ENCODE measurements at places on chromosomes 13 and 19. TPM values are rescaled to one million over a fixed set of nuclear protein-coding genes. Genes with fewer than 3 reads are reported as not detected.
A peak's percentile ranks its signal among the peaks of the same experiment; 100 is the strongest.

- no peak for DNase-seq
Observed at GRCh38 chr13:93889430-93889951, 590.0 kb downstream of the DCT start.

DNA sequence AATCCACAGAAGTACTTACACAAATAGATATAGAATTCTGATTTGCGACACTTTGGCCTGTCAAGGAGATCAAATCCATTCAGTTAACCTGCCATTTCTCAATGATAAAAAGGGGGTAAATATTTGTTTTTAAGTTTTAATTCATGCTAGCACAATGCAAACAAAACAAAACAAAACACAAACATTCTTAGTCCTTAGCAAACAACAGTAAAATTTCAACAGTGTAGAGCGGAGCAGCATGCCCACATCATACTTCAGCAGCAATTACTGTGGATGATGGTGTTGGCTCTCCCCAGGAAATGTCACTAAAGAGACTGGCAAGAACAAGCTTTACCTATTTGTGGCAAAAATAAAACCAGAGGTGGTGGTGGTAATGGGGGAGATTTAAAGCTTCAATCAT, 625.2 kb upstream of the PCDH20 start:
- DNase-seq: no peak

DNA sequence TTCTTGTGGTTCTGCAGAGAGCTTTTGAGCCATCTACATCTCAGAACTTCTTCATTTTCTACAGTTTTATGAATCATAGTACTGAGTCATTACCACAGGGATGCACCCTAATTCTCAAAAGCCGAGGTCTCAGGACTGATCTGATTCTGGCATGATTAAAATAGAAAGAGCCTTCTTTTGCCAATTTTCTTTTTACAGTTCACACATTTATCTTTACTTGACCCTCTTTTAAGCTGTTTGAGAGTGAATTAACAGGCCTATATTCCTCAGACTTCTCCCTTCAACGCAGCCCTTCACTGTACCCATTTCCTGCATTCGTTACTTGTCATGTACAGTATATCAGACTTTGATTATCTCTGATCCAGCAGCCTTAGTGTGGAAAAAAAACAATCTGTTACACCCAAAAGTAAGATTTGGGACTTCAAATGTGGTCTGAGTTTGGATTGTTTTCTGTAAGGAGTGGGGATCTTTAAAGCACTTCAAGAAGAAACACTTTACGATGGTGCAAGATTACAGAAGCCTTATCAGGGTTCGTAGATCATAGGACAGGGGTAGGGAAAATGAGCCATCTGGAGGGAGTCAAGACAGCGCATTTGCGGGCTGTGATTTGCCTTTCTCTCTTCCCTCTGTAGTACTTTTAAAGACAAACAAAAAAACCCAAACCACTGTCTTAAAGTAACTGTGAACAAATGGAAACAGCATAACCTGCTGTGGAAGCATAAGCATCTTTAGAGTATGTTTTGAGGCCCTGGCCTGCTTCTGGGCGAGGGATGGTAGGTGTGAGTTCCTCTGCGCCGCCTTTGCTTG, 15.3 kb upstream of the GPR183 start:
- peak; percentile 90 for DNase-seq

DNA sequence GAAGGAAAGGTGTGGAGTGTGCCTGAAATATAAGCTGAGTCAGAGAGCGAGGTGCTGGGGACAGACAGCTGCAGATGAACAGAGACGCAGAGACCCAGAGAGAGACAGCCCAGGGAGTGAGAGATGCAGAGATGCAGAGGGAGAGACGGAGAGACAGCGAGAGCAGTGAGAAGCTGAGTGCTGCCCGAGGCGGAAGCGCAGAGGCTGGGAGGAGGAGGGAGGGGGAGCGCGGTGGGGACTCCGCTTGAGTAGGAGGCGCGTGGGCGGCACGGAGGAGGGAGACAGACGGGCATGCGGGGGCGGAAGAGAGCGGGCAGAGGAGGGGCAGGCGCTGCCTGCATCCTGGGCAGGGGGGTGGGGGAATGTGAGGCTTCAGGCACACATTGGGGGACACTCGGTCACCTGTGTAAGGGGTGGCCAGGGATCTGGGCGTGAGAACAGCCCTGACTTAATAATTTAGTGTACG, 25.7 kb downstream of the SLC8A2 start:
- DNase-seq: peak; percentile 30

- DNase-seq: peak; percentile 91
Observed at GRCh38 chr19:49896863-49897621, at the start of gene IL4I1. IL4I1 (minus strand) TSS chr19:49896887; CDS start chr19:49896160, 727 bp downstream.

The C19orf85 gene
- not detected for polyA plus RNA-seq

The TEAD2 gene
- not detected for polyA plus RNA-seq
